ENCODE measurements at places on chromosomes 3 and 15. TPM values are rescaled to one million over a fixed set of nuclear protein-coding genes. Genes with fewer than 3 reads are reported as not detected.

PRSS50 gene
- not detected for total RNA-seq

SPTBN5 gene
- total RNA-seq: 0.32 TPM

TPRG1 gene
- 1.0 TPM for total RNA-seq

GHSR gene
- not detected for total RNA-seq

CA12 gene
- not detected for total RNA-seq

PATL2 gene
- 6.3 TPM for total RNA-seq

BOC gene
- 0.29 TPM for total RNA-seq

ABHD17C gene
- total RNA-seq: 6.5 TPM

GOLGA6A gene
- total RNA-seq: 0.84 TPM

SV2B gene
- 0.07 TPM for total RNA-seq

B2M gene
- total RNA-seq: 5,387 TPM

GRCh38 chr3:127628788-127629466 is at the start of gene PODXL2:
PODXL2 (plus strand) TSS chr3:127629185; CDS start chr3:127629220, 35 bp downstream.
- no peak for DNase-seq

- DNase-seq: no peak
These were observed 267.7 kb downstream of the PTPRG start for GRCh38 chr3:61828880-61829721.

DNA sequence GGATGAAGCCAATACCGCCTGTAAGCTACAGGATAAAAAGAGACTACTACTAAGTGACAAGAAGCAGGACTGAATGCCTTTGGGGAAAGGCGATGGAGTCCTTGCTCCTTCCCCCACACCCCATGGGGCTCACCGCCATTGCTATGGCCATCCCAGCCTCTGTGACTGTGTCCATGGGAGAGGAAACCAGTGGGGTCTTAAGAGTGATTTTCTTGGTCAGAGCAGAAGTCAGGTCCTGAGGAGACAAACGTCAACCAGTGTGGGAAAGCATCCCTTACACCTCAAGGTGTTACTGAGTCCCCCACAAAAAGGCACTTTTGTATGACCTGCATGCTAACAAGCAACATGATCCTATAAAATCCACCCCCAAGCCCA is 913 bp downstream of the IMPDH2 start:
- DNase-seq: no peak

DNA sequence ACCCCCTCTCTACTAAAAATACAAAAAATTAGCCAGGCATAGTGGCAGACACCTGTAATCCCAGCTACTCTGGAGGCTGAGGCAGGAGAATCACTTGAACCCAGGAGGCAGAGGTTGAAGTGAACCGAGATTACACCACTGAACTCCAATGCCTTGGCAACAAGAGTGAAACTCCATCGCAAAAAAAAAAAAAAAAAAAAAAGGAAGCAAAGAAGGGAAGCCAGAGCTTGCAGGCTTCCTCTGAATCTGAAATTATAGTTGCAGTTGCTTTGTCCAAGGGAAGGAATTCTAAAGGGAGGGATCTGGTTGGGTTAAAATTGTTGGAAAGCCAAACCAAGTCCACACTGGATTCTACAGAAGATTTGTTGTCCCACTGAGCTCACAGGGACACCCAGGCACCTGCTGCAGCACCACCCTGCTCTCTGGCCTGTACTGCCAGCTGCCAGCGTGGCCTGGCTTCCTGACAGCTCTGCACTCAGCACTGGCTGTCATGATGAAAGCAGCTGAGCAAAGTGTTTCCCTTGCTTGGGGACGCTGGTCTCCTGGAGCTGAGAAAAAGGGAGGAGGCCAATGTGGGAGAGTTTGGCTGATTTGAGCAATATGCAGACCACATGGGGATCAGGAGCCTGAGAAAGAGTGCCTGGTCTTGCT is 88.8 kb upstream of the HES1 start:
- DNase-seq: no peak

GRCh38 chr3:157861076-157861765 is 245.0 kb downstream of the SHOX2 start:
- DNase-seq: no peak

GRCh38 chr3:48437812-48438211 is 2.1 kb downstream of the CCDC51 start:
- no peak for DNase-seq

- no peak for DNase-seq
These were observed 32.2 kb downstream of the SYNM start for GRCh38 chr15:99137111-99137546.

DNA sequence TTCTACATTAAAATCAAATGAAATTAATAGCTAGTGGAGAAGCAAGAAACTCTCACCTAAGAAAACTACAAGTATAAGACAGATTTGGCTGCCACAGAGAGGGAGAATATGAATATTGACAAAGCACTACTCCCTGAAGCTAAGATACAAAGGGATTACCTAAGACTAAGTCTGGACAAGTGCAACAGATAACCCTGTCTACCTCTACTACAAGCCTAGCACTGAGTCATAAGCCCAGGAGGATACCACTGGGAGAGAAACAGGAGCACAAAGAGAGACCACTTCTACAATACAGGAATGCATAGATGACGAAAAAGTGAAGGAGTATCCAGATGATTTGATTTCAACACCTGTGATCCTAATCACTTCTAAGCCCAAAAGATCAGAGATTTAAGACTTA is 10.4 kb downstream of the ATP13A4 start:
- no peak for DNase-seq

DNA sequence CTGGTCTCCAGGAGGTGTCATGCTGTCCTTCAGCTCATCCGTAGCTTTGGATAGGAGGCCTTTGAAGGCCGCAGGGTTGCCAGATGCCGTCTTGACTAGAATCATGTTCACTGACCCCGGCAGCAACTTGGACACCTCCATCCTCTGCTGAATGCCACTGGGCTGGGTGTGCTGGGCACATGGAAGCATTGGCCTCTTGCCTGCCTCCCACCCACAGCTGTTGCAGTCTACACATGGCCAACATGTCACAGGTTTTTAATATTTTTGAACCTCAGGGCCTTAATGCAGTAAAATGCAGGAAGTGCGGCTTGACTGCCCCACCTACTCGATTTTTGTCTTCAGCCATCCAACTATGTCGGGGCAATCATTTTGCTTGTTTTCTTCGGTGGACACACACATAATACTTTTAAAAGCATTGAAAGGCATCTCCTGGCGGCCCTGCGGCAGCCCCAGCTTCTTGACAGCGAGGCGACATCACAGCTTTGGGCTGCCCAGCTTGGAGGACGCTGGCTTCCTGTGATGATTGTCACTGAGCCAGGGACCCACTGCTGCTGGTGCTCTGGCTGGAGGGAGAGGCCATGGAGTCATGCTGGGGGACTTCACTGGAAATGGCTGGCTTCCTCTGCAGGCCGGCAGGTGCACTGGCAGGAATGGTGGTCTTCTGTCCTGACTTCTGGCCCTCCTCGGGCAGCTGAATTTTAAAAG is 31.6 kb upstream of the ACAD9 start:
- DNase-seq: no peak

- peak; percentile 25 for DNase-seq
These were observed 843 bp downstream of the GLCE start for GRCh38 chr15:69161079-69161877.

- no peak for DNase-seq
These were observed 147.5 kb upstream of the SOX2 start for GRCh38 chr3:181564222-181564621.

GRCh38 chr3:4323246-4324027 is 20.3 kb downstream of the SETMAR start:
- no peak for DNase-seq

GRCh38 chr3:153652076-153652475 is 469.1 kb upstream of the ARHGEF26 start:
- no peak for DNase-seq

GRCh38 chr15:65595960-65596359 is 15.0 kb downstream of the INTS14 start:
- peak; percentile 17 for DNase-seq

DNA sequence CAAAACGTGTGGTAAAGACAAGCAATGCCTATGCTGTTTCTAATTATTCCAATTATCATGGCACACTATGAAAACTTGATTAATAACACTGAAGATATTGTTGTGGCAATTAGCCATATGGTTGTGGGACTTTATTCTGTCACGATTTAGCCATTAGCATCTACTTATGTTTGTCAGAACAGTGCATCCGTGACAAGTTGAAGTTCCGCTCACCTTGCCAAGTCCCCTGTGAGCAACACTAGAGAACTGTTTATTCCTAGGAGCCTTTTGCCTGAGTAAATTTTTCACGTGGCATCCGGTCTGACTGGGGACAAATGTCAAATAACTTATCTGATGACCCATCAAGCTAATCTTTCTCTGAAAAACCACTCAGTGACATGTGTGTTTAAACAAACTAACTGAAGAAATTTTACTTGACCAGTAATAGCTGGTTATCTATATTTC is 403.3 kb downstream of the TBC1D5 start:
- DNase-seq: no peak

DNA sequence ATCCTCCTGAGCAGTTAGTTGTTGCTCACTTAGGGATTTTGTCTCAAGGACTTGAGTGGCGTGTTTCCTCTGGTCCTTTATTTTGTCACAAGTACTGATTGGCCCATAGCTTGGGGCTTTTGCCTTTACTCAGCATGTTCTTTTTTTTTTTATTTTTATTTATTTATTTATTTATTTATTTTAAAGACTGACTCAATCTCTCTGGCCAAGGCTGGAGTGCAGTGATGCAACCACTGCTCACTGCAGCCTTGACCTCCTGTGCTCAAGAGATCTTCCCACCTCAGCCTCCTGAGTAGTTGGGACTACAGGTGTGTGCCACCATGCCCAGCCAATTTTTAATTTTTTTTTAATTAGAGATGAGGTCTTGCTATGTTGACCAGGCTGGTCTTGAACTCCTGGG is 223.9 kb upstream of the TPM1 start:
- DNase-seq: no peak

DNA sequence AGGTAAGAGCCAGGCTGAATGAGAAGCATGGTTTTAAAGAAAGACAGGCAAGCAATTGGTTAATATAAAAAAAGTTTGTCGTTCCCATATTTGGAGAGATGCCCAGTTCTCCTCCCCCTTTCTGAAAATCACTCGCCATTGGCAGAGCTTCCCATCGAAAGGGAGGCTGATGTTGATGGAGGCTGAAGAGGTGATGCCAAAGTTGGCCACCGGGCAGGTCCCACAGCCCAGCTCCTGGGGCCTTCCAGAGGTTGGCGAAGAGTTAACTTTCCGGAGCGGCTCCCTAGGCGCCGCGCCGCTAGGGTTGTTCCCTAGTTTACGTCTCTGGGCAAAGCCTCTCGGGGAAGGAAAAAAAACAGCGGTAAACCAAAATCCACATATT is 793 bp downstream of the PCOLCE2 start:
- DNase-seq: peak; percentile 29

GRCh38 chr15:47356297-47356696 is 361.0 kb upstream of the SEMA6D start:
- no peak for DNase-seq

- no peak for DNase-seq
These were observed 7.1 kb downstream of the SPTBN5 start for GRCh38 chr15:41886741-41887140.

DNA sequence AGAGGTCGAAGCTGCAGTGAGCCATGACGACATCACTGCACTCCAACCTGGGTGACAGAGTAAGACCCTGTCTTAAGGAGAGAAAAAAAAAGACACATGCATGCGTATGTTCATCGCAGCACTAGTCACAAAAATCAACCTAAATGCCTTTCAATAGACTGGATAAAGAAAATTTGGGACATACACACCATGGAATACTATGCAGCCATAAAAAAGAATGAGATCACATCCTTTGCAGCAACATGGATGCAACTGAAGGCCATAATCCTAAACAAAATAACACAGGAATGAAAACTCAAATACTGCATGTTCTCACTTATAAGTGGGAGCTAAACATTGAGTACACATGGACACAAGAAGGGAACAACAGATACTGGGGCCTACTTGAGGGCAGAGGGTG is 53.1 kb downstream of the FSIP1 start:
- no peak for DNase-seq

DNA sequence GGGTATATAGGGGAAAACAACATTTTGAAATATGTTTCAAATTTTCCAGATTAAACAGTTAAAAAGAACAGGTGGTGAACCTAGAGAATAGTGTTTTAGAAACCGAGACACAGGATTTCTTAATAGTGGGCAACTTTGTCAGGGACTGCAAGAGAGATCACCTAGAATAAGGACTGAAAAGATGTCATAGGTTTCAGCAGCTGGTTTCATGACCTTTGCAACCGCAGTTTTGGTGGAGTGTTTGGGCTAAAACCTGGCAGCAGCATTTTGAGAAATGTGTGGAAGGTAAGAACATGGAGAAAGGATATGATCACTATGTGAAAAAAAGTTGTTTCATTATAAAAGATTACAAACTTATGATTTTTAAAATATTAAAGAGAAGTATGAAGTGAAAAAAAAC is 34.9 kb downstream of the PRKCI start:
- peak; percentile 58 for DNase-seq

DNA sequence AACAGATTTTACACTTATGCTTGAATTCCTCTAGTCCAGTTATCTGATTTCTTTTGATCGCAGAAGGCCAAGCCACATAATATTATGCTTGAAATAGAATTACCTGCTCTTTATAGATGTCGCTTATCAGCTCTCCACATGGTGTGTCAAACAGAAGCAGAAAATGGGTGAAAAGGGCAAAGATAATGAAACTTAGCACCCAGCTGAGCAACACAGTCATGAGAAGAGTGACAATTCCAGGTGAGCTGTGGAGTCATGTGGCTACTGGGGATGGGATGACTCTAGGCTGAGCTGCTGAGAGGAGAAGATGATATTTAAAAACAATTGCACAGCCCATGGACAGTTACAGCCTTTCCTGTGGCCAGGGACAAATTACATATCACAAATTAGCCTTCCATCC is 398.7 kb upstream of the PDZRN3 start:
- DNase-seq: no peak

Measured in activated naive CD4-positive, alpha-beta T cell treated with anti-CD3 and anti-CD28 coated beads for 36 hours (primary cell).